ENCODE measurements at places on chromosomes 11 and 22.
A peak's percentile ranks its signal among the peaks of the same experiment; 100 is the strongest.

DNA sequence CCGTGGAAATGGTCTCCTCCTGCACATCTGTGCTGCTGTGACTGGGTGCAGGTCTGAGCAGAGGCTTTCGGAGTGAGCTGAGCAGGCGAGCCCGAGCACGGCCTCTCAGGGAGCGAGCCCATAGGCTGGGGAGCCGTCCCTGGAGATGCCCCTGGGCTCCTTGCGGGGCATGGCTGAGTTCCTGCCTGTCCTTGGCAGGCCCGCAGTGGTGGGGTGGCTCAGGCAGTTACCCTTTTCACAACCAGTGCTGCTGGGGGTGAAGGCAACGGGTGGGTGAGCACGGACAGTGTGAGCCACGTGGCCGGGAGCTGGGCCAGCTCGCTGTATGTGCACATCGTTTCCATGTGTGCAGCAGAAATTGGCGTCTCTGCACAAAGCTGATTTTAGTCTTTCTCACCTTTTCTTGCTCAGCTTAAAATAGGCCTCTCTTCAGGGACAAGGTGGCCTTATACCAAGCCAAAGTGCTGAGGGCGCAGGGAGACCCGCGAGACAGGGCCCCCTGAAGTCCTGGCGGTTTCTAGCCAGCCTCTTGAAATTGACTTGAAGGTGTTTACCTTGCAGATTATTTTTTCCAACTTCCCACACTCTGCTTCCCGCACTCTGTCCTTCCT, at the start of gene TP53AIP1:
Gene TP53AIP1, minus strand, starts transcription at position 55 of the 611 bp plus-strand sequence. CDS start 5,053 bp downstream, outside the sequence.
- DNase-seq = no peak

DNA sequence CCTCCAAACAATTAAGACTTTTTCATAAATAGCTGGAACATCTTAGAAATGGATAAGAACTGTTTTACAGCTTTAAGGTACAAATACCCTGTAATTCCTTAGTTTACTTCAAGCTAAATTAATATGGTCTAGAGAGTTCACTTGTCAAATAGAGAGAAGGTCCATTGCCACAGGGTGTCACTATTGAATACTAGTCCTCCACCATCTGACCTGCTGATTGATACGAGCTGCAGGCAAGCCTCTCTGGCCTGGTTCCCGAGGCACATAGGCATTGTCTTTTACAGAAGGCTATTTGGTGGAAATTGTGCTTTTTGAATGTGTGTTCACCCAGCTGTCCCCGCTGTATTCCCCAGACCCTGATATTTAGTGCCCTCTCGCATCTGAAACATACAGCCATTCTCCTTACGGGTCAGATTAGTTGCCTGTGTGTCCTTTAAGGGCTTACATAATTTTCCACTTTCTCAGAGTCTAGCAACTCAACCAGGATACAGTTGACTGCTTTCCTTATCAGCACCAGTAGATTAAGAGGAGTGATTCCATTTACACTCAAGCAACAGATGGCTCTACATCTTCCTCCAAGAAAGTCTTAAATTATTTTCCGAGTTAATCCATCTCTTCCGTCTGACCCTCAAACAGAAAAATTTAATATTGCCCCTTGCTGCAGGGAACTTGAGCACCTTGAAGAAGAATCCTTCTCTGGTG, 788.8 kb upstream of the FAT3 start:
- DNase-seq = no peak

DNA sequence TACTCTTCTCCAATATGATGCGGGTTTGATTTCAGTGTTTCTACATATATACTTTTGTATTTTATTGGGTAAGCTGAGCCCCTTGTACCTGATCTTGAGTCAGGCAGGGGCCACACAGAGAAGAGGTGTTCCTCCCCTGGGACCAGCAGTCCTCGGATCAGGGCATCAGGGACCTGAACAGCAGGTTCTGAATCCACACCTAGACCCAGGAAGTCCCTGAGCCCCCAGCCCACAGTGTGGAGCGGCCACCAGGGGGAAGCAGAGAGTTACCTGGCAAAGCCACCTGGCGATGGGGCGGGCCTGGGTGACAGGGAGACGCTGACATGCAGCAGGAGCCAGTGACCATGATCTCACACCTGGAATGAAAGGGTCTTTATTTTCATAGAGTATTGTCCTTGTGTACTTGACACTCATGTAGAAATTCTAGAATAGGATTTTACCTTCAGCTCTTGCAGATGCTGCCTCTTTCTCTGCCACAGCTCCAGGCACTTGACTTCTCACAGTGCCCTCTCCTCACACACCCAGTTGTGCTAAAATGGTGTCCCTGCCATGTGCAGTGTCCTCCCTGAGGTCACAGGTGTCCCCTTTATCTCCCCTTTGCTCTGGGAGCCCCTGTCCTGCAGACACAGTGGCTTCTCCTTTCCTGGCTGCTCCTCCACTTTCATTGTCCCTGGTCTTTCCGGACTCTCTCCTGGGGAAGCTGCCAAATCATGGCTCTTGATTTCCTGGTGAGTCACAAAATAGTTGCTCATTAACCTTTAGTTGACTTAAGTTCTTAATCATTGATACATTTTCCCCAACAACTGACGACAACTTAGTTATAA, 48.5 kb downstream of the GGTLC2 start:
- no peak for DNase-seq

DNA sequence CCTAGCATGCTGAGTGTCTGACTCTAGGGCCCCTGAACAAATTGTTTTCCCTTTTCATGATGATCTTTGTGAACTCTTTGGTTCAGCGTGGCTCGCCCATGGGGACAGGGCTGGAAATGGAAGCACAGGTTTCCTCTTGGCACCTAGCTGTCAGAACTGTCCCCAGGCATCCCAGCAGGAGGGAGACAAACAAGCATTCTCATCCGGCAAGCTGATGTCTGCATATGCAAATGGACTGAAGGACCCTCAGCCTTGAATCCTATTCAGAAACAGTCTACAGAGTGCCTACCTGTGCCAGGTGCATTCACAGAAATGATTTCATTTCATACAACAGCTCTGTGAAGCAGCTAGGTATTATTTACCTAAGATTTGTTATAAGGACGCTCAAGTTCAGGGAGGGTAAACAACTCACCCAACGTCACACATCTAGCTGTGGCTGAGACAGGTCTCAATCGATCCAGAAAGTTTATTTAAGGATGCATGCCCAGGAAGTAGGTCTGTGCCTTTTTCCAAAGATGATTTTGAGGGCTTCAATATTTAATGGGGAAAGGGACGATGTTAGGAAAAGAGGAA, 176.4 kb downstream of the KIRREL3 start:
- DNase-seq = no peak

- no peak for DNase-seq
Measured at GRCh38 chr11:57474803-57475115, 14.4 kb downstream of the RTN4RL2 start.

DNA sequence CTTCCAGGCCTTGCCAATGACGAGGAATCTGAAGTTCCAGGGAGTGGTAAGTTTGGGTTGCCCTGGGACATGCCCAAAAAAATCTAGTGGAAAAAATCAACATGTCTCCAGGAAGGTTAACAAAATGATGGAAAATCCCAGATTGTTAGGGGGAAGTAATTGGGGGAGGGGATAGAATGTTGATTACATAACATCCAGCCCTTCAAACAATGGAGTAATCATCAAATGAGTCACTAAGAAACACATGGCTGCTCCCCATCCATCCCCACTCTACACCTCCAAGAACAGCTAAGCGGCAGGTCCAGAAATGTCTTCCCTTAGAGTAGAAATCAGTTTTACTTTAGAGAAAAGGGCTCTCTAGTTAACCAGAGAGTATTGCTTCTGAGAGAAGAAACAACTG, 94.9 kb downstream of the ETS1 start:
- peak; percentile 37 for DNase-seq

DNA sequence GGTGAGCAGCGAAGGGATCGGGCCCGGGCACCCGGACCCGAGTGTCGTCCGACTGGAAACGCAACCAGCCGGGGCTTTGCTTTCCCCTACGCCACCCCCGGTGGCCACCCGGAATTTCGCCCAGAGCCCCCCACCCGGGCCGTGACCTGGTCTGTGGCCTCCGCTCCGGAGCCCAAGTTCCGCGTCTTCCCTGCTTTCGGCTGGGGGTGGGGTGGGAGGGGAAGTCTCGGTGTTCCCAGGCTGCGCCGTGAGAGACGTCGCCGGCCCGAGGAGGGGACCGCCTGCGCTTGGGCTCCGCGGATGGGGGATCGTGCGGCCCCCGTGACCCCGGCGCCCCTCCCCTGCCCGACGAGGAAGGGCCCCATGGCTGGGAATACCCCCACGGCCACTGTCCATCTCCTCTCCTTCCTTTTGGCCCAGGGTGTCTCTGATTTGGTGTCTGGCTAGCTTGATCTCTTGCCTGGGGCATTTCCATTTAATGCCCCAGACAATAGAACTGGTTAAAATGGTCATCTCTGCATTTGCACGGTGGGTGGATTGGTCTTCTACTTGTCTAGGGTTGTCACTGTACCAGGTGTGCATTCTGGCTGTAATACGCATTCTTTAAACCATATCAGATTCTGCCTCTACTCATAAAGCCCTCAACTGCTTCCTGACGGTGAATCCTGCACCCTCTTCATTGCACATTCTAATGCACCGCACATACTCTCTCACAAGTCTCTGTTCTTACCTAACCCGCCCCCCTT, 789 bp downstream of the SIK2 start:
- peak; percentile 75 for DNase-seq

- DNase-seq = no peak
Measured at GRCh38 chr22:40410731-40411505, 40.5 kb downstream of the SGSM3 start.

- no peak for DNase-seq
Measured at GRCh38 chr11:119854521-119854920, 125.5 kb upstream of the NECTIN1 start.

DNA sequence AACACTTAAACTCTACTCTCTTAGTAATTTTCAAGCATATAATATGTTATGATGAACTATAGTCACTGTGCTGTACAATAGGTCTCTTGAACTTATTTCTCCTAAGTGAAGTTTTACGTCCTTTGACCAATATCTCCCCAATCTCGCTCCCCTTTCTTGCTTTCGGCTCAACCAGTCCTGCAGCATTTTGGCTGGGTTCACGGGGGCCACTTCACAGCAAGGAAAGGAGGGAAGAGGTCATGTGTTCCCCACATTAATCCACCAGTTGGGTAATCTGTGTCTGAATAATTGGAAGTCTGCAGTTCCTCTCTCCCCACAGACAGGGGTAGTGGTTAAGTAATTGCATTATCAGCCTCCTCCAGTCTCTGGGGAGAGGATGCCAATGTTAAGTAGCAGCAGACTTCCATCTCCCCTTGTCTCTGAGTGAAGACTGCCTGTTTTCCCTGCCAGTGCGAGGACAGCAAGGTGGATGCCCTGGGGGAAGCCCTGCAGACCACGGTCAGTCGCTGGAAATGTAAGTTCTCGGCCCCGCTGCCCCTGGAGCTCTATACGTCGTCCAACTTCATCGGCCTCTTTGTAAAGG, 59.2 kb upstream of the CRTAM start:
- DNase-seq = no peak

Data from SW 1271 (cell line).